ENCODE measurements at places on chromosomes 11 and 22.

DNA sequence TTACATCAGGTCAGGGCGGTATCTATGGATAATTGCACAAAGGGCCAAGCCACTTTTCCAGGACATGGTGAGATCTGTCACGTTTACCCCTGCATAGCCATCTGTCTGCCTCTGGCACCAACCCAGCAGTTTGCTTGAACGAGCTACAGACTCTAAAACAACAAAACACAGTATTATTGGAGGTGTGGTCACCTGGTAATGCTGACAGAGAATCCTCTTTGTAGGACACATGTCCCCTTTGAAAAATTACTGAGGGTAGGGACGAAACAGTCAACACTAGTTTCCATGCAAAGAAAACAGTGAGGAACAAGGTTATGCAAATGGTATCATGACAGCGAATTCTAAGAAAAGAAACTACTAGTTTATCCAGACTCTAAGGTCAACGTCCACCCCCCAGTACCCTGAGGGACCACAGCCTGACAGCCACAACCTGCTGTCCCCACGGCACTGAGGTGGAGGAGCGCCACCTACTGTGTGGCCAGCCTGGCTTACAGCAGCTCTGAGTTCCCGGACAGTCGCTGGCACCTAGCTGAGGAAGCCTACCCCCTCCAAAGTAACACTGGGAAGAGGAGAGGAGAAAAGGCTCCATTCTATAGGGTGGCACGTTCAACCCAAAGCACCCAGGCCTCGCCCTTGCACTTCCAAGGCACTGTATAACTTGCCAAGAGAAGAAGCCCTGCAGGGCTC is 117.4 kb upstream of the BID start:
- DNase-seq, result no peak

- no peak for DNase-seq
Observed at GRCh38 chr11:131897956-131898355, 527.5 kb downstream of the NTM start.

DNA sequence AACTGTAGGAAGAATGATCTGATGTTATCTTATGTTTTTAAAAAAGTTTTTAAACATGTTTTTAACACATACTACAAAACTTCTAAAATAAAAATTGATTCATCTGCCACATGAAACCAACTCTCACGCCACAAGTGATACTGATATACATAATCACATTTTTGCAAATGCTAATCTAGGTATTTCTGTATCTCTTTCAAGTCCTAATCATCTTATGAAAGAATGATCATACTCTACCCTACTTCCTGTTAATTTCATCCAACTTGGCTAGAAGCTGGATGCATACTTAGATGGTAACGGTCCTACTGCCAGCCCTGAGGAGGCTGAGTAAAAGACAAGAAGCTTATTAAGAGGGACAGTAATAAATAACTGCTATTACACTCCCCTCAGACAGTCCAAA is 19.2 kb downstream of the THAP12 start:
- DNase-seq, result no peak

DNA sequence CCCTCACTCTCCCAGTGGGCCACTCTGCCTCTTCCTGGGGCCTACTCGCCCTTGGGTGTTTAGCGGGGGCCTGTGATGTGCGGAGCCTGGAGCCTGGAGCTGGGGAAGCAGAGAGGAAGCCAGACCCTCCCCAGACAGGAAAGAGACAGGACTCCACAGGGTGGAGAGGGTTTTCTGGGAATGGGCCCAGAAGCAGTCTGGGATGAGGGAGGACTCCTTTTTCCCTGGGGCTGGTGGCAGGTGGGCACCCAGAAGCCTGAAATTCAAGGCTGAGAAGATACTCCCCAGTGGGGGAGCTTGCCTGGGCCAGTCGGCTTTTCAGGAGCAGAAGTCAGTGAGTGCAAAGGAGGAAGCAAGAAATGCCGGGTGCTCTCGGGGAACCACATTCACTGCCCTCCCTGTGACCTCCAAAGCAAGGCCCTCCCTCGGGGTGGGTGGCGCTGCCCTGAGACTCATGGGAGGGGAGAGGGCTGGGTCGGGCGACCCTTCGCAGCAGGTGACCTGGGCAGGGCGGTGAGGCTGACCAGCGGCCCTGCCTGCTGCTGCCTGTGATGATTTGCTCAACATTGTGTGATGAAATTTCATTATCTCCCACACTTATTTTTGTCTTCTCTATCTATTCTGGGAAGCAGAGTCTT is 1377.4 kb downstream of the BRD1 start:
- DNase-seq, result no peak

- DNase-seq, result no peak
Observed at GRCh38 chr11:115276799-115277198, 227.4 kb downstream of the CADM1 start.
